ENCODE measurements at places on chromosomes 5 and 9. TPM values are rescaled to one million over a fixed set of nuclear protein-coding genes. Genes with fewer than 3 reads are reported as not detected.

DNA sequence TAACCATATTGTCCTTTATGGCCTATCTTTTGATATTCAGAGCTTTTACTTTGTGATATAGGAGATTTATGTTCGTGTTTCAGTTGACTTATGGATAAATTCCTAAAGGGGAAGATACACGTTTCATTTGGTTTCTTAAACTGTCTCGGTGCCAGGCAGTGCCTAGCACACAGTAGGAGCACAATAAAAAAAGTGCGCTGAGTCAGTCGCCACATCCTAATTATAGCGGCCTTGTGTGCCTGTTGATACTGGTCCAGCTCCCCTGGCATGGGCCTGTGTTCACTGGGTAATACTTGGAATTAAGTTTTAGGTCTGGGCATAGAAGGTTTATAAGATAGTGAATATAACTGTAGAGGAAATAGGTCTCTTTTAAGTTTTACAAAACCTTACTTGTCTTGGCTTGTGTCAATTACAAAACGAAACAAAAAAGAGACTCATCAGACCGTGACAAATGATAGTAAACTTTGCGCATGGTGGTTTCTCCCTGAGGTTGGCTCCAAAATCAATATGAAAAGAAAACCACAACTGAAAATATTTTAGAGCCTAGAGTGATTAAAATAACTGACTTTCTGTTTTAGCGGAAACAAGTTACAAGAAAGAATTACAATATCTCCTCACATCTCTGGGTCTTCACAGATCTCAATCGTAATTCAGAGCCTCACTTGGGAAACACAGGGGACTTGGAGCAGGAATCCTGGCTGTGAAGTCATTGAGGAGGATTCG, 84.8 kb downstream of the MVB12B start:
- peak; percentile 47 for DNase-seq

GRCh38 chr5:54136516-54137440, 173.6 kb downstream of the ARL15 start:
- DNase-seq, result no peak

GRCh38 chr5:87827539-87827938, 414.8 kb upstream of the CCNH start:
- DNase-seq, result no peak

Gene LSM11
- 2.7 TPM for total RNA-seq

GRCh38 chr5:165370794-165371193, 1865.4 kb downstream of the MAT2B start:
- no peak for DNase-seq

DNA sequence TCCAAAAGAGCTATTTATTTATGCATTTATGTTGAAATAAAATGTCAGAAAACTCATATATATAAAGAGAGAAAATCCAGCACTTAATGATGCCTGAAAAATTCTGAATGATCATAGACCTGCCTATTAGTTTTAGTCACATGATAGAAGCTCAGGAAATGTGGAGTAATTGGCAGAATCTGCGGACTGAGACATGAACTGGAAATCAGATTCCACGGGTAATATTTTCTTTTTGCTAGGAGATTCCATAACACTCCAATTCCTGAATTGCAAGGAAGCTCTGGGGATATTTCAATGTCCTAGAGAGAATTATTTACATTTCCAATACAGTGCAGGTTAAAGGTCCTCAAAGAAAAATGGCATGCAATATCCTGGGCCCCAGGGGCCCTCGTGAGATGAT, 778.8 kb downstream of the SEMA5A start:
- DNase-seq, result no peak

DNA sequence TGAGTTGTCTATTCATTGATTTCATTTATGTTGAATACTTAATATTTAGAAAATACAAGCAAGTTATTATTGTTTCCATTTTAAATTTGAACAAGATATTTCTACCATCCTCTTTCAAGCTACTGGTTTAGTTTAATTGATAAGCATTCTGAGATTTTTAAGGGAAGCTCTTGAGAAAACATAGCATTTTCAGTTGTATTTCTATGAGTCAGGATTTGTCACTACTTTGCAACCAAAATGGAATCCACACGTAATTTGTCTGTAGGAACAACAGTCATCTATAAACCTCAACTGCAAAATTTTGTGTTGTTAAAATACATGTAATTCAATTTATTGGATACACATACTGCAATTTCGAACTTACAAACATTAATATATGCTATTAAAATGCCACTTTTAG, 74.0 kb downstream of the PRR16 start:
- no peak for DNase-seq

GRCh38 chr9:100352201-100352726, 478 bp downstream of the TEX10 start:
- no peak for DNase-seq

- no peak for DNase-seq
Observed at GRCh38 chr5:150641824-150642566, 1.5 kb downstream of the SYNPO start.

- peak; percentile 69 for DNase-seq
Observed at GRCh38 chr9:93134015-93134739, at the start of gene NINJ1. Gene NINJ1, minus strand, starts transcription at chr9:93134251. Its CDS starts 34 bp downstream, at chr9:93134217.

DNA sequence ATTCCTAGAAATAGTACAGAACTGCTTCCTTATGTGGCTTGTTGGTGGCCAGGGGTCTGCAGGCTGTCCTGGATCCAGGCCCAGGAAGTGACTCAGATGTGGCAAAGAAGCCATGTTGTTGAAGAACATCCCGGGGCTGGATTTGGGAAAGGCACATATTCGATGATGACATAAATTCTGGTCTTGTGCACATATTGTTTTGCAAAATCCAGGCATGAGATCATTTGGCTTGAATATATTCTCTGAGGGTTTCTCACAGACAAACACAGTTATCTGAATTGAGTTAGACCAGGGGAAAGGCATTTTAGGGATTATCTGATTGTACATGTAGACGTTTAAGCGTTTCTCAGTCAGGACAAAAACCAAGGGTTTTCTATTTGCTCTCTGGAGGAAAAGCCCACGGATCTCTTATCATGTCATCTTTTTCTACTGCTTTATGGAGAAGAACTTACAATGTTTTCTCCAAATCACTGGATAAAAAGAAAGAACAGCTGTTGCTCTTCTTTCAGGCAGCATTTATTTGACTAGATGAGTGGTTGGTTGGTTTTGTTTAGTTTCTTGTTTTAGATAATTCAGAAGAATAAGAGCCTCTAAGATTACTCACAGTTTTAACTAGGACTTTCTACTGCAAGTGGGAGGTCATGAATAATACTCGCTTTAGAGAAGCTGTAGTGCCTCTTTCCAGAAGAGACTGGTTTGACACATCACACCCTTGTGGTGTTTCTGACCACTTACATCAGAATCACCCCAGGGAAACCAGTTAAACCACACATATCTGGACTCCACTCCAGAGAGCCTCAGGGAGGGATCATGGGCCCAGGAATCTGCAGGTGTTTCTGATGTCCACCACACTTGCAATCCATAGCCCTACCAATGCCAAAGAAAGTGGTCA, 29.5 kb upstream of the LHFPL2 start:
- no peak for DNase-seq

Gene HTR4
- total RNA-seq, result not detected

Gene ADAMTS6
- 11.5 TPM for total RNA-seq

Gene CDO1
- total RNA-seq, result 1.6 TPM

GRCh38 chr5:144032375-144032774, 138.1 kb downstream of the YIPF5 start:
- DNase-seq, result no peak

GRCh38 chr5:38595132-38595745, 38.8 kb upstream of the LIFR start:
- DNase-seq, result no peak

Gene ZNF354C
- total RNA-seq, result 6.0 TPM

All from thymus (tissue), 14 donors.